Activated CD8-positive, alpha-beta memory T cell treated with anti-CD3 and anti-CD28 coated beads for 1 hour (primary cell): ENCODE measurements at places on chromosomes 12 and 14.

DNA sequence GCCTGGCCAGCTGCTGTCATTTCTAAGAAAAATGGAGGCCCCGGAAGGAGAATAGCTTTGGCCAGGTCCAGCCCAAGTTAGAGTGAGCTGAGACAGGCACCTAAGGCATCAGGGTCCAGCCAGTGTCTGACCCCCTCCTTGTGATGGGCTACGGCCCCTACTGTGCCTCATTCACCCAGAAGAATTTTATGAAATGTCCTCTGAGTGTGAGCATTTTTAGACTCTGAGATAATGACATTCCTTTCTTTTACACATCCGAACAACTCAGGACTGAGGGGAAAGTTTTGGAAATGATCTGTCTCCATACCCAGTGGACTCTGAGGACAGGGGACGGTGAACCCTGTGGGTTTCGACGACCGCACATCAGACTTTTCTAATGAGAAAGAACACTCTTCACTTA is 50.4 kb downstream of the SLC24A4 start:
- DNase-seq = no peak

- DNase-seq = no peak
Observed at GRCh38 chr14:61524211-61524806, 171.0 kb upstream of the HIF1A start.

DNA sequence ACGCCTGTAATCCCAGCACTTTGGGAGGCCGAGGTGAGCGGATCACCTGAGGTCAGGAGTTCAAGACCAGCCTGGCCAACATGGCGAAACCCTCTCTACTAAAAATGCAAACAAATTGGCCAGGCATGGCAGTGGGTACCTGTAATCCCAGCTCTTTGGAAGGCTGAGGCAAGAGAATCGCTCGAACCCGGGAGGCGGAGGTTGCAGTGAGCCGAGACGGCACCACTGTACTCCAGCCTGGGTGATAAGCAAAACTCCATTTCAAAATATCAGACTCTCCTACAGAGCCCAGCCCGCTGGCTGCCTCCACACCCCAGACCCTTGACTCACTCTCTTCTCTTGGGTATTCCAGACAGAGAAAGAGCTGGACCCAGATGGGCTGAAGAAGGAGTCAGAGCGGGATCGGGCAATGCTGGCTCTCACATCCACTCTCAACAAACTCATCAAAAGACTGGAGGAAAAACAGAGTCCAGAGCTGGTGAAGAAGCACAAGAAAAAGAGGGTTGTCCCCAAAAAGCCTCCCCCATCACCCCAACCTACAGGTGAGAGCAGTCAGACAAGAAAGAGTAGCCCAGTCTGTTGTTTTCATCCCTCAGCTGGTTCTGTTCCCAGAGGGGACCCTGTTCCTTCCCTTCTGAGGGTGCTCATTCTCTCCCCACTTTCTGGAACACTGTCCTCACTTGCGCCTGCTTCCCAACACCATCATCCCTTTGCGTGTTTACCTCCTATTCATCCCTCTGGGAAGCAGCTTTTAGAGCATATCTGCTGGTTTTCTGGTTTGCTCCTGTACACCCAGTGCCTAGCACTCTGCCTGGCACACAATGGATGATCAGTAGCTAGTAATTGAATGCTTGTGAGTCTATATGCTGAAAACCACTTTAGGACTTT is 19.7 kb downstream of the AGAP2 start:
- DNase-seq = no peak

DNA sequence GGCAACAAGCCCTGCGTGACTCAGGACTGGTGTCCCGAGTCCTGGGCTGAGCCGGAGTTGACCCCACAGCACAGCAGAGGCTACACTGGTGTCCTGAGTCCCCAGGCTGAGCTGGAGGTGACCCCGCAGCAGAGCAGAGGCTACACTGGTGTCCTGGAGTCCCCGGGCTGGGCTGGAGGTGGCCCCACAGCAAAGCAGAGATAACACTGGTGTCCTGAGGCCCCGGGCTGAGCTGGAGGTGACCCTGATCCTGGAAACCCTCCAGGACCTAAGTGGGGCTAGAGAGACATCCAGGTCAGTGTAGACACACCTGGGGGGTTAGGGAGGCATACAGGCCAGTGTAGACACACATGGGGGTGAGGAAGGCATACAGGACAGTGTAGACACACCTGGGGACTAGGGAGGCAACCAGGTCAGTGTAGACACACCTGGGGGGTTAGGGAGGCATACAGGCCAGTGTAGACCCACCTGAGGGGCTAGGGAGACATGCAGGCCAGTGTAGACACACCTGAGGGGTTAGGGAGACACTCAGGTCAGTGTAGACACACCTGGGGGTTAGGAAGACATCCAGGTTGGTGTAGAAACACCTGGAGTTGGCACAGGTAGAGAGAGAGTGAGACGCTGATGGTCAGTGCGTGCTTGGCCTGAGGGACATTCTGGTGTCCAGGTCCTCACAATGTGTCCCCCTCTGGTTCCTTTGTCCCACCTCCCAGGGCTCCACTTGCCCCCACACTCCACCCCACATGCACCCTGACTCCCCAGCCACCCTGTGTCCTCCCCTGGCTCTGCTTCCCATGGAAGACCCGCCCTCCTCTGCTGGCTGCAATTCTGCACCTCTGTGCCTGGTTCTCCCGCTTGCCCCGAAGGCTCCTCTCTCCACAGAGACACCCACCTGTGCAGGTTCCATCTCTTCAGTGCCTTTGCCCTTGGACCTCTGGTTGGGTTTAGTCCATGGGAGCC is 321.6 kb upstream of the SFSWAP start:
- DNase-seq = no peak

GRCh38 chr12:45426294-45426693 is 210.4 kb downstream of the ANO6 start:
- DNase-seq = no peak

DNA sequence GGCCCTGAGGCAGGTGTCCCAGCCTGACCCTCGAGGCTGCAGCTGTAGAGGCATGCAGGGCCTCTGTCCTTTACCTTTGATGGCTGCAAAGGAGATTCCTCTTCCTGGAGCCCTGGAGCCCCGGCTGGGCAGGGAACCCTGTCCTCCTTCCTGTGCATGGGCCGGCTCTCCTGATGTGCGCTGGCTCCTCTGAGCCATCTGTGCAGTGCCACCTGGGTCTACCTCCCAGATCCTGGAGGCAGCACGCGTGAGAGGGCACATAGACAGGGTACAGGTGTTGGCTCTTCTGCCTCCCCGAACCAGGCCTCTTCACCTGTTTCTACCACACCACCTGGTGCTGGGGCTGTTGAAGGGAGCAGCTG is 115.1 kb downstream of the BEGAIN start:
- DNase-seq = no peak

DNA sequence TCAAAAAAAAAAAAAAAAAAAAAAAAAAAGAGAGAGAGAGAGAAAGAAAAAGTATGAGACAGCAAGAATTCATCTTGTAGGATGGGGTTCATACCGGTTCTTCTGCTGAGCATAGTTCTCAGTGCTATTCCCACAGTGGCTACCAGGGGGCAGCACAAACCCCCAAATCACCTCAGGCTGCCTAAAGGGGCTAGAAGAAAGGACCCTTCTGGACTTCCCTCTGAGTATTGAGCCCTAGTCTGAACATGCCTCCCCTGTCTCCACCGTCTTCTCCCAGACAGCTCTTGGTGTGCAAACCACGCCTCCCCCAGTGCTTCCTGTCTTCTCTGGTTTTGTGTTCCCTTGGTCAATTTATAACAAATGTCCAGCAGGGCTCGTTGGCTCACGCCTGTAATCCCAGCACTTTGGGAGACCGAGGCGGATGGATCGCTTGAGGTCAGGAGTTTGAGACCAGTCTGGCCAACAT is 31.3 kb upstream of the SMUG1 start:
- DNase-seq = peak; percentile 42

- no peak for DNase-seq
Observed at GRCh38 chr12:99695050-99695449, 47.5 kb downstream of the GARIN6 start.

DNA sequence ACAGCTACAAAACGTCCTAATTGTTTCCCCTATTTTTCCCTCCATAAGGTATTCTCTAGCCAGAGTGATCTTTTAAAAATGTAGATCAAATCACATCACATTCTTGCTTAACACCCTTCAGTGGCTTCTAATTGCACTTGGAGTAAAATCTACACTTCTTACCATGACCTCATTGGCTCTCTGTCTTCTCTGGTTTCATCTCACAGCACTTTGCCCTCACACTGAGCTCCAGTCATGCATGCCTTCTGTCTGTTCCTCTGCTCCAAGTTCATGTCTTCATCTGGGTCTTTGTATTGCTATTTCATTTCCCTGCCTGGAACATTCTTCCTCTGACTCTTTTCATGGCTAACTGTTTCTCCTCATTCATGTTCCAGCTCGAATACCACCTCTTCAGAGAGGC is 220.4 kb upstream of the GARIN6 start:
- DNase-seq = no peak

GRCh38 chr12:110028323-110028722 is 20.0 kb downstream of the C12orf76 start:
- no peak for DNase-seq

DNA sequence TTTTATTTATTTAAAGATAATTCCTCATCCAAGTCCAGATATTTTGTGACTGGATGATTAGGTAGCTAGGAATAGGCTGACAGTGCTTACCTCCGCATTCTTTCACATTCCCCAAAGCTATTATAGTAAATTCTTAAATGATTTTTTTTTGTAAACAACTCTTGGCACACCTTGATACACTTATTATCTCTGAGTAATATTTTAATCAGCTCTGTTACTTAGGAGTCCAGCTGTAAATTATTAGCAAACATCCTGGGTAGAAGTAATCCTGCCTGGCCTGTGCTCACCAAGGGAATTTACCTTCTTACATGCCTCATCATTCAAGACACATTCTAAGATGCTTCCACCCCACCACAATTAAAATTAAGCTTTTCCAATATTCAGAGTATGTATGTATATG is 186.1 kb downstream of the SLC2A13 start:
- no peak for DNase-seq

DNA sequence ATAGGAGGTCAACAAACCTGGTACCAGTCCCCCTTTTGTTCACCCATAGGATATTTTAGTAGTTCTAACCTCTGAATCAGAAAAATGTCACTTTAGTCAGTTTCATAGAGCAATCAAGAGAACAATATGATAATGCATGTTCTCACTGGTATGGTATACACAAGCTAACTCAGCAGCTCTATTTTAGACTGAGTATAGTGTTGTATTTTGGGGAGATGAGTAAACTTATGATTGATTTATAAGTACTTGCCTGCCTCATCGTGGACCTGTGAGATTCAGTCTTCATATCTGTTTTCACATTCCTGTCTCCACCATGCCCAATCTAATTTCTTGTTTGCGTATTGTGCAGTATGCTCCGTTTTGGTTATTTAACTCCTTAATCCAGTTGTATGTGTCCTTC is 20.9 kb downstream of the COX16 start:
- no peak for DNase-seq

- DNase-seq = no peak
Observed at GRCh38 chr12:57454566-57455373, at the start of gene INHBE. Gene INHBE, plus strand, starts transcription at chr12:57455307. Its CDS starts 230 bp downstream, at chr12:57455537.

- DNase-seq = no peak
Observed at GRCh38 chr14:21025371-21026273, 761 bp upstream of the NDRG2 start.

- DNase-seq = no peak
Observed at GRCh38 chr12:88955531-88955930, 375.3 kb upstream of the KITLG start.

DNA sequence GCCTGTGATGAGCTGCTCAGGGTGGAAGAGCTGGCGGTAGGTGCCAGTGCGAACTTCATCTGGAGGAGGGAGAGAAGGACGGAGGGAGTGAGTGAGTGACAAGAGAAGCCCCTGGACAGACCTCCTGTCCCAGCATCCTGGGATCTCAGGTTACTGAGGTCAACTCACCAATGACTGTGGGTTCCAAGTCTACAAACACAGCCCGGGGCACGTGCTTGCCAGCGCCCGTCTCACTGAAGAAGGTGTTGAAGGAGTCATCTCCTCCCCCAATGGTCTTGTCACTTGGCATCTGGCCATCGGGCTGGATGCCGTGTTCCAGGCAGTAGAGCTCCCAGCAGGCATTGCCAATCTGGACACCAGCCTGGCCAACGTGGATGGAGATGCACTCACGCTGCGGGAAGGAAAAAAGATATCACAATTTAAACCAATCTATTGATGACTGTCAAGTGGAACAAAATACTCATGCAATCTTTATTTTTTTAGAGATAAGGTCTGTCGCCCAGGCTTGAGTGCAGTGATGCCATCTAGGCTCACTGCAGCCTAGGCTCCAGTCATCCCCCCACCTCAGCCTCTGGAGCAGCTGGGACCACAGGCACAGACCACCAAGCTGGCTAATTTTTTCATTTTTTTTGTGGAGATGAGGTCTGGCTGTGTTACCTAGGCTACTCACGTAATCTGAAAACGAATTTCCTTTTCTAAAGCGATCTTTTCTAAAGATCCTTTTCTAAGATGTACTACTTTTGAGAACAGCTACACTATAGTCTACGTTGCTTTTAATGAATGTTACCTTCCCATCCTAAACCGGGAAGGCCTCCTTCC is 1.7 kb downstream of the TUBA1B start:
- DNase-seq = no peak

GRCh38 chr12:99455350-99456035 is 192.1 kb upstream of the GARIN6 start:
- no peak for DNase-seq
